ENCODE measurements at places on chromosomes 2 and 18.
A peak's percentile ranks its signal among the peaks of the same experiment; 100 is the strongest.

DNA sequence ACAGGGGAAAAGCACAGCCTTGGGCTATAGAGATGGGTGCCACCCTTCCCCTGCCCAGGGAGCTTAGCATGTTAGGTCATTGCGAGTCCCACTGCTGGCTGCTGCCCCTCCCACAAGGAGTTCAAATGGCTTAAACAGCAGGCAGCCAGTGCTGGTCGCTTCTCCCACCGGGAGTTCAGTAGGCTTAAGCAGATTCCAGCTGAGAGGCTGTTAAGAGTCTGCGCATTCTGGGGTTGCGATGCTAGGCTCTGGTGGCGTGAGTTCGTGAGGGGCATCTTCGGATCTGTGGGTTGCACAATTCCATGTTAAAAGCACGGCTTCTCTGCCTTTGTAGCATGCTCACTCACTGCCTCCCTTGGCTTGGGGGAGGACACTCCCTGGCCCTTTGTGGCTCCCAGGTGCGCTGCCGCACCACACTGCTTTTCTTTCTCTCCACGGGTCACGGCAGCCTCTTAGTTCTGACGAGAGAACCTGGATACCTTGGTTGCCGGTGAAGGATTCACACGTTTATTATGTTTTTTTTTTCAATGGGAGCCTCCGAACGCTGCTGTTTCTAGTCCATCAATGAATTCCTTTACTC lies 93.2 kb downstream of the UNC80 start:
- H3K4me3 ChIP-seq: no peak overlapping the region
- H3K36me3 ChIP-seq: no peaks in the 10 kb centered on the region
- H3K27ac ChIP-seq: no peak overlapping the region
- peaks cover 18% of the 10 kb centered on the region for H3K27me3 ChIP-seq
- no peaks in the 10 kb centered on the region for H3K4me1 ChIP-seq
- no peak for DNase-seq

DNA sequence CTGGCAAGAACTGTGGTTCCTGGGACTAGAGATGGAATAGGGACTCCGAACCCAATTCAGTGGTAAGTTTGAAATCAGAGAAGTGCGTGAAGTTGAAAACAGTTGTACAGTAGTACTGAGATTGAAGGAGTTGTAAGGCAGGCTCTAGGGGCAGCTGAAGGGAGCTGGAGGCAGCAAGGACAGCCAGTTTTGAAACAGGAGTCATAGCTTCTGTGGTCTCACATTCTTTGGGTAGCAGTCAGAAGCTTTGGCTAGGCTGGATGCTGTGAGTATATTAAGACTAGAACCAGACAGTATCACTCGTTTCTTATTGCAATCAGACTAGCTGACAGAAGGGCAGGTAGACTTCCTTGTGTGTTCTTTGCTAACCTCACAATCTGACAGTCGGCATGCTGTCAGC lies 64.5 kb upstream of the ADAM23 start:
- no peaks in the 10 kb centered on the region for H3K4me1 ChIP-seq
- H3K4me3 ChIP-seq: no peak overlapping the region
- DNase-seq: no peak
- no peak overlapping the region for H3K27ac ChIP-seq

DNA sequence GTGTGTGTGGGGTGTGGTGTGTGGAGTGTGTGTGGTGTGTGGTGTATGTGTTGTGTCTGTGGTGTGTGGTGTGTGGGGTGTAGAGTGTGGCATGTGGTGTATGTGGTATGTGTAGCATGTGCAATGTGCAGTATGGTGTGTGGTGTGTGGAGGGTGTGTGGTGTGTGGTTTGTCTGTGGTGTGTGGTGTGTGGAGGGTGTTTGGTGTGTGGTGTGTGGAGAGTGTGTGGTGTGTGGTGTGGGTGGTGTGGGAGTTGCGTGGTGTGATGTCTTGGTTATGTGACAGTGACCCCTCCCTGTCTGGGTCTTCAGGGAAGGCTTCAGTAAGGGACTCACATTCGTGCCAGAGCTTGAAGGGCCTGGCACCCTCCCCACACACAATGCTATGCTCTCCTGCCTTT lies 718.2 kb upstream of the SOX11 start:
- no peaks in the 10 kb centered on the region for H3K36me3 ChIP-seq
- H3K4me1 ChIP-seq: no peaks in the 10 kb centered on the region
- no peak overlapping the region for H3K27ac ChIP-seq
- H3K27me3 ChIP-seq: peaks cover 4% of the 10 kb centered on the region

DNA sequence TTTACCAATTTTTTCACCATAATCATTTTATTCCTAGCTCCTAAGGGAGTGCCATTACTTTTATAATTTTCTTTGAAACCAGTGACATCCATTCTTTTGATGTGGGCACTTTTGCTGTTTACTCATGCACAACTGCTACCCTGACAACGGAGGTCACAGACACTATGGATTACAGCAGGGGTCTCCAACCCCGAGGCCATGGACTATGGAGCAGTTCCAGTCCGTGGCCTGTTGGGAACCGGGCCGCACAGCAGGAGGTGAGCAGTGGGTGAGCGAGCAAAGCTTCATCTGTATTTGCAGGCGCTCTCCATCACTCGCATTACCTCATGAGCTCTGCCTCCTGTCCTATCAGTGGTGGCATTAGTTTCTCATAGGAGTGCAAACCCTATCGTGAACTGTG lies 34.6 kb downstream of the PRPF40A start:
- no peak for DNase-seq
- peak overlapping the region; percentile 57 for H3K27ac ChIP-seq
- H3K27me3 ChIP-seq: no peaks in the 10 kb centered on the region
- no peak overlapping the region for H3K4me3 ChIP-seq
- no peaks in the 10 kb centered on the region for H3K4me1 ChIP-seq
- H3K36me3 ChIP-seq: peaks cover 28% of the 10 kb centered on the region

GRCh38 chr2:95539836-95540235 lies 52.0 kb upstream of the TRIM43 start:
- H3K27ac ChIP-seq: no peak overlapping the region
- no peak overlapping the region for H3K4me3 ChIP-seq
- H3K4me1 ChIP-seq: no peaks in the 10 kb centered on the region
- peaks cover 42% of the 10 kb centered on the region for H3K27me3 ChIP-seq

GRCh38 chr18:57150081-57150480 lies 3.2 kb downstream of the BOD1L2 start:
- no peak overlapping the region for H3K4me3 ChIP-seq
- H3K36me3 ChIP-seq: peaks cover 4% of the 10 kb centered on the region
- H3K4me1 ChIP-seq: peaks cover 54% of the 10 kb centered on the region
- DNase-seq: no peak
- H3K27ac ChIP-seq: no peak overlapping the region

GRCh38 chr2:205077159-205077558 lies 531.9 kb downstream of the PARD3B start:
- no peak overlapping the region for H3K4me3 ChIP-seq
- DNase-seq: no peak
- H3K27ac ChIP-seq: no peak overlapping the region
- H3K27me3 ChIP-seq: no peaks in the 10 kb centered on the region
- H3K4me1 ChIP-seq: no peaks in the 10 kb centered on the region

GRCh38 chr2:120914839-120915521 lies 179.3 kb downstream of the GLI2 start:
- H3K4me1 ChIP-seq: peaks cover 6% of the 10 kb centered on the region
- H3K4me3 ChIP-seq: no peak overlapping the region
- no peaks in the 10 kb centered on the region for H3K36me3 ChIP-seq
- peaks cover 81% of the 10 kb centered on the region for H3K27me3 ChIP-seq

- peak; percentile 43 for DNase-seq
- no peak overlapping the region for H3K27ac ChIP-seq
- H3K27me3 ChIP-seq: peaks cover 77% of the 10 kb centered on the region
- peak overlapping the region; percentile 55 for H3K4me3 ChIP-seq
- H3K4me1 ChIP-seq: peaks cover 14% of the 10 kb centered on the region
- H3K36me3 ChIP-seq: peaks cover 9% of the 10 kb centered on the region
These were observed 1.8 kb upstream of the TBR1 start for GRCh38 chr2:161414042-161415033.

DNA sequence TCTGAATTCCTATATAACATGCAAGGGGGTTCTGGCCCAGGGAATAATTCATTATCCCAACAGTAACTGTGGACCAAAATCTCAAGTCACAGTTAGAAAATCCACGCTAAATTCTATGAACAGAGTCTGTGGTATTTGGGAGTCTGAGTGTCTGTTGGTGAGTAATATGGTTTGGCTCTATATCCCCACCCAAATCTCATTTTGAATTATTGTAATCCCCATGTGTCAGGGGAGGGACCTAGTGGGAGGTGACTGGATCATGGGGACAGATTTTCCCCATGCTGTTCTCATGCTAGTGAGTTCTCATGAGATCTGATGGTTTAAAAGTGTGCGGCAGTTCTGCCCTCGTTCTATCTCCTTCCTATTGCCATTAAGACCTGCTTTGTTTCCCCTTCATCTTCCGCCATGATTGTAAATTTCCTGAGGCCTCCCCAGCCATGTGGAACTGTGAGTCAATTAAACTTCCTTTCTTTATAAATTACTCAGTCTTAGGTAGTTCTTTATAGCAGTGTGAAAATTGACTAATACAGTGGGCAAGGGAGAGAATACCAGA lies 68.3 kb downstream of the NBAS start:
- H3K4me1 ChIP-seq: peaks cover 3% of the 10 kb centered on the region
- DNase-seq: no peak
- H3K36me3 ChIP-seq: peaks cover 3% of the 10 kb centered on the region
- H3K27me3 ChIP-seq: no peaks in the 10 kb centered on the region

DNA sequence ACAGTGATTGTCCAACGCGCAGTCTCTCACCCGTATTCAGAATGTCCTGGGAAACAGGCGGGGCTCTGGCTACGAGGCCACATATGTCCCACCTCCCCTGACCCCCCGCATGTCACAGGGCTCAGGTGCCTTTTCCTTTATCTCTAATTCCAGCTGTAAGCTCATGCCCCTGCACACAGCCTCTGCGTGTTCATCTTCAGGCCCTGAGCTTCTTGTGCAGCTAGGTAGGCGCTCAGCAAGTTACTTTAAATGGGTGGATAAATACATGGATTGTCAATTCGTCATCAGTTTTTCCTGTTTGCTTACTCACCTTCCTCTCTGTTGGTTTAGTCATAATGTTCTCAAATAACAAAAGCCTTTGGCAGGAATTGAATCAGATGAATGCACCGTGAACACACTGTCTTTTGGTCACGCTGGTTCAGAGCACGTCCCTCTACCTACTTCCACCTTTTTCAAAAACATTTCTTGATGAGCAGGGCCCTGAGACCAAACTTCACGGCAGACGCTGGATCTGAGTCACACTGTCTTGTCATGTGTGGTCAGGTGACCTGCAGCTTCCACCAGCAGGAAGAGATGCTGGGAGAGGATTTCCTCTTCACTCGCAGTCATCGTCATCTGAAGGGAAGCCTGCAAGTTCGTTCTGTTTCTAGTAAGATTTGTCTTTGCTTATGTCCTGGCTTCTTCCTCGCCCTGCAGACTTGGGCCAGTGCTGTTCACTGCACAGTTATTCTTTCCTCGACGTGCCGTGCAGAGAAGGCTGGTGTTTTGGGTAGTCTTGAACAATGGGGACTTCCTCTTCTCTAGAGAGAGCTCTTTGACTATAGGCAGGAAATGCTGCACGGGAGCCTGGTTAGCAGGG lies 138.1 kb downstream of the PTGR3 start:
- peaks cover 15% of the 10 kb centered on the region for H3K4me1 ChIP-seq
- H3K27ac ChIP-seq: peak overlapping the region; percentile 5
- no peak overlapping the region for H3K4me3 ChIP-seq
- no peak for DNase-seq
- no peaks in the 10 kb centered on the region for H3K36me3 ChIP-seq

GRCh38 chr2:25505622-25506021 lies 163.9 kb upstream of the DNMT3A start:
- DNase-seq: no peak
- no peak overlapping the region for H3K4me3 ChIP-seq
- no peaks in the 10 kb centered on the region for H3K27me3 ChIP-seq
- no peak overlapping the region for H3K27ac ChIP-seq

- no peak overlapping the region for H3K4me3 ChIP-seq
- H3K27ac ChIP-seq: no peak overlapping the region
- no peak for DNase-seq
- no peaks in the 10 kb centered on the region for H3K27me3 ChIP-seq
- no peaks in the 10 kb centered on the region for H3K4me1 ChIP-seq
These were observed 226.3 kb upstream of the HDAC4 start for GRCh38 chr2:239626961-239627592.

GRCh38 chr2:168912901-168913369 lies 11.8 kb downstream of the G6PC2 start:
- H3K27ac ChIP-seq: peak overlapping the region; percentile 37
- peaks cover 3% of the 10 kb centered on the region for H3K4me1 ChIP-seq
- peak overlapping the region; percentile 41 for H3K4me3 ChIP-seq
- peaks cover 44% of the 10 kb centered on the region for H3K27me3 ChIP-seq
- H3K36me3 ChIP-seq: no peaks in the 10 kb centered on the region
- peak; percentile 12 for DNase-seq
